ENCODE measurements at places on chromosomes 11 and 22.

- DNase-seq, result peak; percentile 30
These were observed 38.0 kb upstream of the AMOTL1 start for GRCh38 chr11:94730153-94730552.

GRCh38 chr11:48081151-48082010 is 101.0 kb downstream of the PTPRJ start:
- peak; percentile 50 for DNase-seq

DNA sequence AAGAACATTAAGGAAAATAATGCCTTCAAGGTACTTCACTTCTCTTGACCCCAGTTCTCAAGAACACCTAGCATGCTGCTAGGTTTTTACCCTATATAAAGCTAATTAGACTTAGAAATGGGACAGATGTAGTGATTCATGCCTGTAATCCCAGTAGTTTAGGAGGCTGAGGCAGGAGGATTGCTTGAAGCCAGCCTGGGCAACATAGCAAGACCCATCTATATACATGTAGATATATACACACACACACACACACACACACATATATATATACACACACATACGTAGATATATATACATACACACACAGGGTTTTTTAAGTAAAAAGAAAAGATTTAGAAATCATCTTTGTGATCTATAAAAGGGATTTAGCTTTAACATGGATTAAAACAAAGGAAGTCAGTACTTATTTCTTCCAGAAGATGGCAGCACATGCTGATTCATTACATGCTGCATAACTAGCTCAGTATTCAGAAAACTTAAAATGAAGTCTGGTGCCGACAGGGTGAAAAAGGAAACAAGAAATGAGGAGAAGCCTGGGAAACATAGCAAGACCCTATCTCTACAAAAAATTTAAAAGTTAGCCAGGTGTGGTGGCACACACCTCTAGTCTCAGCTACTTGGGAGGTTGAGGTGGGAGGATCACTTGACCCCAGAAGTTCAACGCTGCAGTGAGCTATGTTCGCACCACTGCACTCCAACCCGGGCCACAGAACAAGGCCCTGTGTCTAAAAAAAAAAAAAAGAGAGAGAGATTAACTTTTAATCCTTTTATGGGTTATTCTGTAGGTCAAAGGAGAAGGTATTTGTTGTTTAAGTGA is 28.5 kb upstream of the RBX1 start:
- no peak for DNase-seq

- no peak for DNase-seq
These were observed 16.4 kb upstream of the CASP4 start for GRCh38 chr11:104984808-104985207.

DNA sequence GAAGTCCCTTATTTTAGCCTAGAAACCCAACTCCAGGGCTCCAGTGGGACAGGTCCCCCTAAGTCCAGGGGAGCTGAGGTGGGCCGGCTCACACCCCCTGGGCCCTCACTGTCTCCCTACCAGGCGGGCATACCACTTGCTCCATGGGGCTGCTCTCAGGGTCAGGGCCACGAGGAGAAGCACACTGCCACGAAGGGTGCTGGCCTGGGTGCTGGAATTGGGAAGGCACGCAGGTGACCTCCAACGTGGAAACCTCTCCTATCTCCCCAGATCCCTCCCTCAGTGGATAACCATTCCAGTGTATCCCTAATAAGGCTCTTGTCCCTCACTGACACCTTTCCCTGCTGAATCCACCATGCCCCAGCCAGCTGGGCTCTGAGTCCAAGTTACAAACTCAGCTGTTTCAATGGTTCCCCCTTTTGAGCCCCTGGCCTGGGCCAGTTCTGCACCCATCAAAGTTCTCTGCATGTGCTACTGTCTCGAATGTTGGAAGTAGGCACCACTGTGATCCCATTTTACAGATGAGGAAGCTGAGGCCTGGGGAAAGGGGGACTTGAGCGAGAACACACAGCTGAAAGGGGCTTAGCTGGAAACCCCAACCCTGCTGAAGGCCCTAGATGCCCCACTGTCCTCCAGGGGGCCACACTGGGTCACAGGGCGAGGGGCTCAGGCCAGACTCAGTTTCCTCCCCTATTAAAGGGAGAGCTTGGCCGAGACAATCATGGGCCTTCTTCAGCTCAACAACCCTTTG is 1.5 kb downstream of the SHISAL1 start:
- no peak for DNase-seq

- no peak for DNase-seq
These were observed 13.1 kb upstream of the RAB38 start for GRCh38 chr11:88188251-88188931.

DNA sequence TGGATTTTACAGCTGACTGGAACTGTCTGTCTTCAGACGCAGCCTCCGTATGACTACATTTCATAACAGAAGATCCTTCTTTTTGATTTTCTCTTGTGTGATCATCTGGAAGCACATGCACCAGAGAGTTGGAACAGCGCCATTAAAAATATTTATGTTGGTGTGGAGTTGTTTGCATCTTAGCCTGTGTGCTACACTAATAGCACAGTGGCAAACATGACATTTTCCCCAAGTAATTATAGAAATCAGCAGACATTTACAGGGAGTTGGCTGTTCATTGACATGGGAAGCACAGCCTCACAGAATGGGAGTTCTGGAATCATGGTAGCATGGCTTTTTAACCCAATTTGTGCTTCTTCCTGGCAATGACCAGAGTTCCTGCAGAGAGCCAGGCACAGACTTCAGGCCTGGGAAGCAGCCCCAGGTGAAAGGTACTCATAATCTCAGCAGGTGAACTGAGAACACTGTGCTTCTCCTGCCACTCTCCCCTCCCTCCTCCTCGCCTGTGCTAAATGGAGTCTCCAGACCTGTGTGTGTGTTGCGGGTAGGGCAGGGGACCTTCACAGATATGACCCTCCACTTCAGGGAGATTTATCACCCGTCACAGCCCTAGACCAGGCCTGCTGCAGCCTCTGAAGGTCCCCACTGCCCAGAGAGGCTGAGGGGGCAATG is 82.8 kb upstream of the PLET1 start:
- DNase-seq, result no peak

DNA sequence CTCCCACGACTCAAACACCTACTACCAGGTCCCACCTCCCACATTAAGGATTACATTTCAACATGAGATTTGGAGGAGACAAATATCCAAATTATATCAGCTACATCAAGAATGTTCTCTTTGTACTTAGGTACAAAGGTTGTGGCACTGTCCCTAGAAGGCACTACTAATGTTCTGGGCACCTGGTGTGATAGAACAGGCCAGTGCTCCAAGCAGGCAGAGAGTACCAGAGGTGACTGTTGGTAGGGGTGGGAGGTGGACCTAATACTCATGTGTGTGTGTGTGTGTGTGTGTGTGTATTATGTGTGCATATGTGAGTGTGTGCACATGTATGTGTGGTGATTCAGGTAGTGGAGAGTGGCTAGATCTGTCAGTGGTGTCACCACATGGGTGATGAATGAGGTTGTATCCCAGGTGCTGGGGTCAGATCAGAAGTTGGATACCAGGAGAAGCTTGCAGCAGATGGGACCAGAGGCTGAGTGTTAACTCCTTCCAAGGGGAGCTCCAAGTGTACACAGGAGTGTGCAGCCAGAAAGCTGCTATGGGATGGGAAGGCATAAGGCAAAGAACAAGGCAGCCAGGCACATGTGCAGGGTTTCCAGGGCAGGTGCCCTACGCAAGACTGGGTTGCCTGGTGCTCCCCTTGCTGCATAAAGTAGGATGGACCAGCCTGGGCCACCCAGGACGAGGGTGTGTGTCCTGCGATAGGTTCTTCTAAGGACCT is 17.7 kb upstream of the NNMT start:
- no peak for DNase-seq

- no peak for DNase-seq
These were observed 169.5 kb downstream of the EFCAB6 start for GRCh38 chr22:43642319-43643206.

GRCh38 chr11:21615955-21616371 is 576.9 kb upstream of the ANO5 start:
- DNase-seq, result no peak

DNA sequence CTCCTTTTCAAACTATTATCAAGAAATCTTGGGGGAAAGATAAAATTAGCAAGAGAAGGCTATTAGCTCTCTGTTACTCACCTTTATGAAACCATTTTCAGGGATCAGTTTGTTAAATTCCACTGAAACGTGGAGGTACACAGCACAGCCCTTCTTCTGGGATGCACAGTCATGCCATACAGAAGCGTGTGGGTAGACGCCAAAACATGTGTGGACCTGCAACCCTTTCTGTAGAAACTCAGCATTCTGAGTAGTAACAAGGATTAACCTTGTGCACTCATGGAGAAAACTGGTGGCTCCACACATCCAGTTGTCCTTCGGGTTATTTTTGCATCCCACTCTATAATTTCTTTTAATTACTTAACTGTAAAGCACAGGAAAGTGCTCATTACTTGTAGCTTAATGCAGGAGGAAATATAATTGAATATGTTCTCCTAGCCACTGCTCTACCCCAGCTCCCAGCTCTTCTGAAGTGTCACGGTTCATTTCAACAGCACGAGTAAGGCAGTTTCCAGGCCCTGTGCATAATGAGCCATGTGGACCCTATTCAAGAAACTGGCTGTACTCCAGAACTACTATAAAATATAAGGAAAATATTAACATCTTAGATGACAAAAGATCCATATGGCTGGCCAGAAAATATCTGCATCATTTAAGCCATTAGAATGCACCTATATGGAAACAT is 26.1 kb downstream of the BDNF start:
- DNase-seq, result no peak

DNA sequence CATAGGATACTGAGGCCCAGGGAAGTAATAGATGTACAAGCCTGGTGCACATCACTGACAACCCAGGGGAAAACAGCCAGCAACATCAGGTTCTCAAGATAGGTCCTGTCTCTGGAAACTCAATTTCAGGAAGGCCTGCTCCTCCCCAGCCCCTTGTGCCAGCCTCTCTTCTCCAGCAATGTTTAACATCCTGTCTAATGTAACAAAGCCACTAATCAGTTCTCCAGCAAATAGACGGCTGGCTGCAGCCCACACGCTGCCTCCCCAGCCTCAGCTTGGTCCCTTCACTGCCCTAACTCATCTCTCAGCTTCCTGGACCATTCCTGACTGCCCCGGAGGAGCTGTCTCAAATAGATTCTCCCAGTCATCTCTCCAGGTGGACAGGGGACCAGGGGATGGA is 37.8 kb downstream of the RPL27A start:
- no peak for DNase-seq

- no peak for DNase-seq
These were observed 38.3 kb upstream of the CXCR5 start for GRCh38 chr11:118845369-118845768.

DNA sequence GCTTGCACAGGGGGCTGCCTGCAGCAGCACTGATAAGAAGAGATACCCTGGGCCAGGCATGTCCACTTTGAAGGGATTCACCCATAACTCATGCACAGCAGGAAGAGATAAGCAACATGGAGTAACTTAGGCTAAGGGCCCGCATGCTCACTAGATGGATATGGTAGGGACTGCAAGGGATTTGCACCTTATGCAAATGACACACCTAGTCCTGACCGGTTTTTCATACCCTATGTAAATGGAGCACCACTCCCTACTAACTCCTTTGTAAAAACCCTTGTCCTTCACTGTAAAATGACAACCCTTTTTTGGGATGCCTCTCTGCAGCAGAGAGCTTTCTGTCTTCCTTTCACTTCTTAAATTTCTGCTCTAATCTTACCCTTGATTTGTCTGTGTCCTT is 658.9 kb upstream of the CCDC179 start:
- no peak for DNase-seq

GRCh38 chr11:133903875-133904817 is 52.6 kb downstream of the IGSF9B start:
- DNase-seq, result no peak
